ENCODE measurements at places on chromosomes 12 and 14.

GRCh38 chr12:83404521-83404920 is 717.8 kb downstream of the TMTC2 start:
- DNase-seq = peak; percentile 54

GRCh38 chr14:51401756-51402155 is 161.7 kb downstream of the TMX1 start:
- no peak for DNase-seq

GRCh38 chr12:388541-389141 is 479 bp downstream of the KDM5A start:
- DNase-seq = peak; percentile 3

DNA sequence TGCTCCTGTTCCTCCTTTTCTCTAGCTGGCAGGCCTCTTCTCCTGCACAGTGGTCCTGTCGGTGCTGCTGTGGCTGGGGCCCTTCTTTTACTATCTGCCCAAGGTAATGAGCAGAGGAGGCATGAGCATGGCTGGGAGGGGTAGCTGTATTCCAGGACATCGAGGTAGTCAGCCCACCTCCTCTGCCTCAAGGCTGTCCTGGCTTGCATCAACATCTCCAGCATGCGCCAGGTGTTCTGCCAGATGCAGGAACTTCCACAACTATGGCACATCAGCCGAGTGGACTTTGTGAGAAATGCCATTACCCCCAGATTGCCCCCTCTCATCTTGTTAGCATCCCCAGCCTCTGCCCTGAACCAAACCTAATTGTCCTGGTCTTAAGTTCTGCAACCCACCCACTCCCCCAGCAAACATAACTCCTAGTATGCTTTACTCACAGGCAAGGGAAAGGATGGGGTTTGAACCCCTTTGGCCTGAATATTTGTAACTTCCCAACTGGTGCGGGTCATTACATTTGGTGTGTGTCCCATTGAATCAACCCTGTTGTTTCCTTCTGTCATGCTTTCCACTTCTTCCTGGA is 9.1 kb downstream of the B4GALNT1 start:
- DNase-seq = no peak

- peak; percentile 82 for DNase-seq
Measured at GRCh38 chr12:51368640-51369517, 22.3 kb downstream of the GALNT6 start.

DNA sequence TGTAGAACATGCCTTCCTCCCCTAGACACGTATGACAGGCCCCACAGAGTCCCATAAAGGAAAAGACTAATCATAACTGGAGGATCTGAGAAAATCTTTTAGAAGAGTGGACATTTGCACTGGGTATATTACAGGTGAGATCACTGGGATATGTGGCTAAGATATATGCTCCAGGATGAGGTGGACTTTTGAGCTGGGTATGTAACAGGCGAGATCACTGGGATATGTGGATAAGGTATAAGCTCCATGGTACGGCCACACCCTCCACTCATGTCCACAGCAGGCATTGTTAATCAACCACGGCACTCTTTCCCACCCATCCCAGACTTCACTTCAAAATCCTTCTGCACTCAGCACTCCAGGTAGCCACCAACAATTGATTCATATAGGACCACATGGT is 34.1 kb downstream of the CLMN start:
- no peak for DNase-seq

- peak; percentile 36 for DNase-seq
Measured at GRCh38 chr14:59918824-59919569, 947 bp upstream of the LRRC9 start.

- peak; percentile 12 for DNase-seq
Measured at GRCh38 chr14:92254786-92255185, 68.2 kb upstream of the SLC24A4 start.

GRCh38 chr14:24198814-24199524 is 3.7 kb upstream of the TM9SF1 start:
- no peak for DNase-seq

DNA sequence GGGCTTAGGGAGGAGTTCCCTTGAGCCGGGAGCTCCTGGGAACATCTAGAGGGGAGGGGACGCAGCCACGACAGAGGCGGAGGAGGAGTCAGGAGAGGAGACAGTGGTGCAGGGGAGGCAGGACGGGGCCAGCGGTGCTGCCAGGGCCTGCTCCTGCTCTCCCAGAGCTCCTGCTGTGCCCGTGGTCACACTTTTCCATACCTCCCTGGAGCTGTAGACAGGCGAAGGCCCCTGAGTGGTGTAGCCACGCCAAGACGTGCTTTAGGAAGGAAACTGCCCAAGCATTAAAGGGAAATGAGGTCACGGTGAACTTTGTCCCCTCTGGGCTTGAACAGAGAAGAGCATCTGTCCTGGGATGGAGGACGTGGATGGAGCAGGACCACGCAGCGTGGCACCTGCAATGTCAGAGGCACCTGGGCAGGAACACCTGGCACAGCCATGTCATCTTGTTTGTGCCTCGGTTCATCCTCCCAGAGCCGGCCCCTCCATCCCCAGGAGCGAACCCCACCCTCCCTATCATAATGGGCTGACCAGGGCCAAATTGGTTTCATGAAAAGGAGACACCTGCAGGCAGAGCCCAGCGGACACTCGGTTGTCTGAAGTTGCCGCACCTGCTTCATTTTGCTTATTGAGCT is 239.5 kb upstream of the SFSWAP start:
- DNase-seq = no peak

All from brain microvascular endothelial cell (primary cell).